ENCODE measurements at places on chromosomes 11 and 22.

GRCh38 chr11:17711836-17712235 is 7.5 kb upstream of the MYOD1 start:
- DNase-seq = no peak

GRCh38 chr11:64638018-64638665 is 47.1 kb downstream of the SLC22A12 start:
- no peak for DNase-seq

- no peak for DNase-seq
These were observed 15.9 kb upstream of the APOBEC3A start for GRCh38 chr22:38941488-38941987.

- DNase-seq = no peak
These were observed 61.1 kb downstream of the DEPDC5 start for GRCh38 chr22:31814942-31815341.

- DNase-seq = no peak
These were observed 30.2 kb upstream of the APOA1 start for GRCh38 chr11:116867619-116868018.

DNA sequence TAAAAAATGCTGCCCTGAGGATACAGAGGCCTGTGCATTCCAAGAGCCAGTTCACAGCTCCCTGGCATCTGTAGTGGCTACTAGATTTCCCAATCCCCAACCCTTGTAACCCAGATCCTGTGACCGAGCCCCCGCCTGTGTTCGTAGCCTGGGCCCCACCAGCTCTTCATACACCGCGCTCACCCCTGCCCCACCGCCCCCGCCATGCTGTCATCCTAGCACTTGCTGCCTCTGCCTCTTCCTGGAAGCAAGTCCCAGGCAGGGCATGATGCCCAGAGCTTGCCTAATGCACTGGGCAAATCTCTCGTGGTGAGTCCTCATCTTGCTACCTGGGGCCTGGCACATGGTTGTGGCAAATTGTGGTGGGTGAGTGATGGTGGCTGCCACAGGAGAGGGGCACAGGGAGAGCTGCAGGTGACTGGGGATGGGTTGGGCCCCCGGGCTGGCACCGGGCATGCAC is 7.1 kb downstream of the MGAT3 start:
- no peak for DNase-seq

DNA sequence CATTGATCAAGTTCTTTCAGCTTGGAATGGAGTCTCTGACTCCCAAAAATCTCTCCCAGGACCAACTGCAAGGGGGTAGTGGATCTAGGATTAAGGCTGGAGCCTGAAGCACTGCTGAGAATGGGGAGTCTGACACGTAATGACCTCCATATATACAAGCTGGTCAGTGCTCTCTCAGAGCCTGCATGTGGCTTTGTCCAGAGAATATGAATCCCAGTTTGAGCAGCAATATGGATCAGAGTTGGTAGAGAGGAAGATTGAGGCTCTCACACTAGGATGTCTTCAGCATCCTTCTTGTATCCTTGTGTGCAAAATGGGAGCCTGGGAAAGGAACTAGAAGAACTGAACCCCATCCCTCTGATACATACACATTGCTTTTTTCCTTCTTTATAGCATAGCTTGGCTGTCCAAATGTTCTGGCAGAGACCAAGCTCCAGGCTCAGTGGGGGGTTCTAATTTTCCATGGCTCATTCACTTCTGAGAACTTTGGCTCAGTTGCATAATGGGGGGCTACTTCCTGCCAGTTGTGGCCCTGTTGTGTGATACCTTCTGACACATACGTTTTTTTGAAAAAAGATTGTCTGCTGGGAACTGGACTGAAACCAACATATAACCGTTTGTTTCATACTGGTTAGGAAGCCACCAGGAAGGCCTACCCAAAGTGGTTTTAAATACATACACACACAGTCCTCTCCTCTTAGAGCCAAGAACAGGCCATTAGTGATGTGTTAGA is 138.2 kb downstream of the ETS1 start:
- no peak for DNase-seq

GRCh38 chr11:43558146-43558545 is 122.4 kb upstream of the HSD17B12 start:
- no peak for DNase-seq

DNA sequence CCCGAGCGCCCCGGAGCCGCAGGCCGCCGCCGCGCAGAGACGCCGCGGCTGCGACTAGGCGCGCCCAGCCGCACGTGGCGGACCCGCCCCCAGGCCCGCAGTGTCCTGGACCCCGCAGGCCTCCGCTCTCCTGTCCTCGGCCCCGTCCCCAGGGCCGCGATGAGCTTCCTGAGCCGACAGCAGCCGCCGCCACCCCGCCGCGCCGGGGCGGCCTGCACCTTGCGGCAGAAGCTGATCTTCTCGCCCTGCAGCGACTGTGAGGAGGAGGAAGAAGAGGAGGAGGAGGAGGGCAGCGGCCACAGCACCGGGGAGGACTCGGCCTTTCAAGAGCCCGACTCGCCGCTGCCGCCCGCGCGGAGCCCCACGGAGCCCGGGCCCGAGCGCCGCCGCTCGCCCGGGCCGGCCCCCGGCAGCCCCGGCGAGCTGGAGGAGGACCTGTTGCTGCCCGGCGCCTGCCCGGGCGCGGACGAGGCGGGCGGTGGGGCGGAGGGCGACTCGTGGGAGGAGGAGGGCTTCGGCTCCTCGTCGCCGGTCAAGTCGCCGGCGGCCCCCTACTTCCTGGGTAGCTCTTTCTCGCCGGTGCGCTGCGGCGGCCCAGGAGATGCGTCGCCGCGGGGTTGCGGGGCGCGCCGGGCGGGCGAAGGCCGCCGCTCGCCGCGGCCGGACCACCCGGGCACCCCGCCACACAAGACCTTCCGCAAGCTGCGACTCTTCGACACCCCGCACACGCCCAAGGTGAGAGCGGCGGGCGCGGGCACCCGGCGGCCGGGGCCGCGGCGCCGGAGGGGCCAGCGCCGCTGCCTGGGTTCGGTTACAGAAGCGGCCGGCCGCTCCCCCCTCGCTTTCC is 528 bp downstream of the WEE1 start:
- no peak for DNase-seq

DNA sequence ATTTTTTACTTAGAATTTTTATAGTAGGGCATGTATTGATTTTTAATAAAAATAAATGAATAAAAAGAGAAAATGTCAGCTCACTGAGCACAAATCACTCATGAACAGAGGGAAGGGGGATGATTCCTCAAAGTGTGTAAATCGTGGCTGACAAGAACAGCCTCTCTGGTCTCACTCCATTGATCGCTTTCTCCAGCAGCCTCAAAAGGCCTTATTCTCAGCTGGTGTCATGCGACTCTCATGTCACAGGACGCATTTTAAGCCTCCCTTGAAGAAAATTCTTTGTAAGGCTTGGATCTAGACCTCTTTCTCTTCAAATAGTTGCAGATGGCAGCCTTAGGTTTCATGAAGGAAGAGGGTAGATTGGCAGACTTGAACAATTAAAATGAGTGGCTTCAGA is 33.9 kb upstream of the SLC5A12 start:
- DNase-seq = no peak
